Activated CD4-positive, alpha-beta memory T cell treated with anti-CD3 and anti-CD28 coated beads, Interleukin-2, amount 10 ng/mL, durations not matched to agents 7 days and 5 days (primary cell): ENCODE measurements at places on chromosomes 4 and X. TPM values are rescaled to one million over a fixed set of nuclear protein-coding genes. Genes with fewer than 3 reads are reported as not detected.

GRCh38 chrX:42151808-42152207 lies 228.5 kb upstream of the CASK start:
- no peaks in the 10 kb centered on the region for H3K27me3 ChIP-seq
- H3K4me1 ChIP-seq, result peaks cover 10% of the 10 kb centered on the region
- no peak for DNase-seq
- no peaks in the 10 kb centered on the region for H3K36me3 ChIP-seq
- peak overlapping the region; percentile 18 for H3K27ac ChIP-seq

DNA sequence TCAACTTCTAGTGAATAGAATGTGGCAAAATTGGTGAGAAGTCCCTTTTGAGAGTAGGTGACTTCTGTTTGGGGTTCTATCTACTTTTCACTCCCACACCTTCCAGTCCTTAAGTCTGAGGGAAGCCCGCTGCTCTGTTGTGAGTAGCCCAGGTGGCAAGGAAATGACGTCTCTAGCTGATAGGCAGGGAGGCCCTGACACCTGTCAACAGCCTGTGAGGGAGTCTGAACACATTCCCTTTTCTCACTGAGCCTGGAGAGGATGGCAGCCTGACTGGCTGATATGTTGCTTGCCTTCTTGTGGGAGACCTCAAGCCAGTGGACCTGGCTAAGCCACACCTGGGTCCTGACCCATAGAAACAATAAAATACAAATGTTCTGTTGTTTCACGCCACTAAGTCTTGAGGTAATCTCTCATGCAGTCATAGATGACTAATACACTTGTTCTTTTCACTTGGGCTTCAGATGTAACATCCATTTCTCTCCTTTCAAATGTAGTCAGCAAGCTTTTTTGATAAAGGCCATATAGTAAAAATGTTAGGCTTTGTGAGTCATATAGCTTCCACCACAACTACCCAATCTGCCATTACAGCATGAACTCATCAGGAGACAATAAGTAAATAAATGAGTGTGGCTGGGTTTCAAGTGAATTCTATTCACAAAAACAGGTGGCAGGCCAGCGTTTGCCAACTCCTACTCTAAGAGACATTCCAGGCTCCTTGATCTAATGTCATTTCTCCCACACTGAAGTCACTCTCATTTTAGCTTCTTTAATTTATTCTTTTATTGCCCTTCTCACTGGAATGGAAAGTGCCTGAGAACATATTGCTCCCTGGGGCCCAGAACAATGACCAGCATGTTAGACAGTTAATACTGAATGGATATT lies 265.1 kb upstream of the MAD2L1 start:
- H3K27me3 ChIP-seq, result no peaks in the 10 kb centered on the region
- no peaks in the 10 kb centered on the region for H3K4me1 ChIP-seq
- no peak for DNase-seq
- H3K27ac ChIP-seq, result no peak overlapping the region
- no peak overlapping the region for H3K4me3 ChIP-seq
- no peaks in the 10 kb centered on the region for H3K36me3 ChIP-seq

GRCh38 chr4:104353481-104353880 lies 141.2 kb downstream of the CXXC4 start:
- H3K27ac ChIP-seq, result no peak overlapping the region
- no peaks in the 10 kb centered on the region for H3K27me3 ChIP-seq
- H3K36me3 ChIP-seq, result no peaks in the 10 kb centered on the region
- DNase-seq, result no peak

DNA sequence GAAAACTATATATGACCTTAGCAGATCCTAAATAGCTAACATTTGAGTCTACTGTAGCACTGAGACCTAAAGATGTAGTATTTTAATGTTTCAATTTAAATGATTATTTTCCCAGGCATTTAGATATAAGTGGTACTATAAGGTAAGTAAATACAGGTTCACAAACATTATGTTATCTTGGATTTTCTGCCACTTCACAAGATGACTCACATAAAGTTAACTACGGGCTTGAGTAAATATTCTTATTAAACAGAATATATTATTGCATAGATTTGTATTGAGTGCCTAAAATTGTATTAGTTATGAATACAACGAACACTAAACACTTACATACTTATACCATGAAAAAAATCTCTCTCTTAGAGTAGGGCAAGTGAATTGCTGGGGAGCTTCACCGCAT lies 34.2 kb upstream of the VCX3B start:
- no peaks in the 10 kb centered on the region for H3K4me1 ChIP-seq
- H3K4me3 ChIP-seq, result no peak overlapping the region
- no peak overlapping the region for H3K27ac ChIP-seq
- DNase-seq, result no peak

GRCh38 chr4:6230502-6230785 lies 30.1 kb upstream of the JAKMIP1 start:
- H3K27me3 ChIP-seq, result peaks cover 3% of the 10 kb centered on the region
- no peaks in the 10 kb centered on the region for H3K36me3 ChIP-seq
- DNase-seq, result no peak
- H3K27ac ChIP-seq, result no peak overlapping the region

The SLC6A8 gene
- total RNA-seq, result 3.0 TPM
